ENCODE measurements at places on chromosomes 7 and 10.

DNA sequence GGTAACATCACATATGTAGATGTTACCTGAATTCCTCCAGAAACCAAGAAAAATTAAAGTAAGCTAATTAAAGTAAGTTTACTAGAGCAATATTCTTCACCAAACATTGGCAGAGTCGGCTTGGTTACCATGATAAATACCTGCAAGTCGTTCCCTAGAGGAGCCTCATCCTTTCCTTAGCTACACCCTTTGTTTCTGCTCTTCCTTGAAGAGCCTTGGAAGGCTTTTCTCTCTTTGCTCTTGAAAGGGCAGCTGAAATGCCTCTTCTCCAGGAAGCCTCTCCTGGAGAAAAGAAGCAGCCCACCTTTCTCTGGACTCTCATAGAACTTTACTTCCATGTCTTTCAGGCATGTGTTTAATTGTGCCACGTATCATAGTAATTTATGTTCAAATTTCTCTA lies 34.9 kb upstream of the CALD1 start:
- no peak for DNase-seq

- DNase-seq = no peak
Observed at GRCh38 chr10:43866712-43867111, 218.0 kb upstream of the ZNF32 start.

DNA sequence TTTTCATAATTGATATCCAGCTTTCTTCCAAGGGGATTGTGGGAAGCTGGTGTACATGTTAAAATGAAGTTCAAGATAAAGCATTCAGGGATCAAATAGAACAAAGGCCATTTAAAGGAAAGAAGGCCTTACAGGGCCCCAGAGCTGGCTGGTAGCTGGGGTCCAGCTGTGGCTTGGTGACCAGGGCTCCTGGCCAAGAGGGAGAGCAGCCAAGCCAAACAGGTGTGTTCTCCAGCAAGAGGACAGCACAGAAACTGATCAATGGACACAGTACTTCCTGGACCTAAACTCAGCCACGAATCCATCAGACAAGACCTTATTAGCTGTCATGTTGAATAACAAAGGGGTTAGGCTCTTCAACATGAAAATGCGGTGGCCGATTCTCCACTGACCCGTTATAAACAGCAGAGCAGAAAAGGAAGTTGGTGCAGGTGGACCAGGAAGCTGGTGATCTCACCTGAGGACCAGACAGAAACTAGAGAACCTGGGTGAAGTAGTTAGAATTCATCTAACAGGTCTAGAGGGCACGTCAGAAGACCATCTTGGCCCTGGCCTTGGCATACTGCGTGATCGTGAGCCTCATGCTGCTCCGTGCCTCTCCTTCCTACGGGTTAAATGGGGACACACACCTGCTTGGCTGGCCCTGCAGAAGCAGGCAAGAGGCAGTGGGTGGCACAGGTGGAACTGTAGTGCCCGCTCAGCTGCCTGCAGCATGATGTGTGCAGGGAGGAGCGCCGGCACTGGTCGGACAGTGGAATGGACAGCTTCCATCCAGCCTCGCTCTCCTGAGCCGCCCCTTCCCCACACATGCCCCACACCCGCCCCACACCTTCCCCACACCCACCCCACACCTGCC lies 53.8 kb downstream of the PARP12 start:
- DNase-seq = peak; percentile 30

- DNase-seq = no peak
Observed at GRCh38 chr10:71729161-71729636, 9.6 kb upstream of the C10orf105 start.

DNA sequence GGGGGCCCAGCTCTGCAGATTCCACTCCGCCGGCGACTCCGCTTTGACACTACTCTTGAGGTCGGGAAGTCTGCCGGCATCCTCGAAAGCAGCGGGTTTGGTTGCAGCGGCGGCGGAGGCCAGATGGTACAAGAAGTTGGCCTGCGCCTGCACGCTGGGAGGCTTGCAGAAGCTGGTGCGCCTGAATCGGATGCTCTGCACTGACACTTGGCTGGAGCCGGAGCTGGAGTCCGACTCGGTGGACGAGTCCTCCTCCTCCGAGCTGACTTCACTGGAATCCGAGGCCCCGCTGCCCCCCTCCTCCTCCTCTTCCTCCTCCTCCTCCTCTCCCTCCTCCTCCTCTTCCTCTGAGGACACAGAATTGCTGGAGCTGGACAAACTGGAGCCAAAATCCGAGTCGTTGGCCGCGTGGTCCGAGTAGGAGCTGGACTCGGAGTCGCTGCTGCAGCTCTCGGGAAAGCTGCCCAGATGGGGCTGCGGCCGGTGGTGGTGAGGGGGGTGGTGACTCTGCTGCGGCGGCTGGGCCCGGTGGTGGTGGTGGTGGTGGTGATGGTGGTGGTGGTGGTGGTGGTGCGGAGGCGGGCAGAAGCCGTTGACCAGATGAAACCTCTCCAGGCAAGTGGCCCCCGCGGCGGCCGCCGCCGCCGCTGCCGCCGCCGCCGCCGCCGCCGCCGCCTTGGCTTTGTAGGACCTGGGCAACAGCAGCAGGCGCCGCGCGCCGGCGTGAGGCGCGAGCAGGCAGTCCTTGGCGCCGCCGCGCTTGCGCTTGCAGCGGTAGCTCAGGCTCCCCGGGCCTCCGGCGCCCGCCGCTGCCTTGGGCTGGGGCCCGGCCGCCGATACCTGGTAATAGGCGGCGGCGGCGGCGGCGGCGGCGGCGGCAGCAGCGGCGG lies 9.0 kb downstream of the SKIDA1 start:
- peak; percentile 79 for DNase-seq
